ENCODE measurements at places on chromosomes 1 and 21. TPM values are rescaled to one million over a fixed set of nuclear protein-coding genes. Genes with fewer than 3 reads are reported as not detected.

Gene MYBPH
- not detected for total RNA-seq

Gene TNFRSF18
- not detected for total RNA-seq

Gene SLC6A9
- total RNA-seq: 2.1 TPM

Gene VWA5B1
- total RNA-seq: not detected

Gene CLCA2
- total RNA-seq: 0.30 TPM

Gene LAMC2
- total RNA-seq: 3.4 TPM

Gene AMY2A
- not detected for total RNA-seq

Gene OR2T2
- not detected for total RNA-seq

Gene SLC25A34
- 0.44 TPM for total RNA-seq

Gene OR2L3
- not detected for total RNA-seq

Gene DUSP23
- total RNA-seq: 37.0 TPM

Gene WNT3A
- not detected for total RNA-seq

Gene ATP6V1G3
- total RNA-seq: 0.84 TPM

Gene LRRC71
- not detected for total RNA-seq

All from M059J (cell line).